ENCODE measurements at places on chromosomes 3 and 15.

DNA sequence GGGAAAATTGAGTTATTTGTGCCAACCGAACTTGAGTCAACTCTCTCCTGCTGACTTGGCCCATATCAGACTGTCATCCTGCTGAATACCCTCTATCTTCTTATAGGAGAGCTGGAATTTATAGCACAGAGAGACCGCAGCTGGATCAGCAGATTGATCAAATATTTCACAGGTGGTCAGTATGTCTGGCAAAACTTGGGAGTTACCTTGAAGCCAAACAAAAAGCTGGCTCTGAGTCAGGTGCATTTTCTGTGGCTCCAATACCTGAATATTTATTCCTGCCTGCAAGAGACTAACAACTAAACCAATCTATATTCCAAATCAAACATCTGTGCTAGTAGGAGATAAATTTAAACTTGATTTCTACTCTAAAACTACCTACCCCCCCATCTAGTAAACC, 752.1 kb upstream of the ALCAM start:
- DNase-seq, result no peak

- no peak for DNase-seq
Measured at GRCh38 chr15:68763063-68763462, 57.6 kb downstream of the ANP32A start.

DNA sequence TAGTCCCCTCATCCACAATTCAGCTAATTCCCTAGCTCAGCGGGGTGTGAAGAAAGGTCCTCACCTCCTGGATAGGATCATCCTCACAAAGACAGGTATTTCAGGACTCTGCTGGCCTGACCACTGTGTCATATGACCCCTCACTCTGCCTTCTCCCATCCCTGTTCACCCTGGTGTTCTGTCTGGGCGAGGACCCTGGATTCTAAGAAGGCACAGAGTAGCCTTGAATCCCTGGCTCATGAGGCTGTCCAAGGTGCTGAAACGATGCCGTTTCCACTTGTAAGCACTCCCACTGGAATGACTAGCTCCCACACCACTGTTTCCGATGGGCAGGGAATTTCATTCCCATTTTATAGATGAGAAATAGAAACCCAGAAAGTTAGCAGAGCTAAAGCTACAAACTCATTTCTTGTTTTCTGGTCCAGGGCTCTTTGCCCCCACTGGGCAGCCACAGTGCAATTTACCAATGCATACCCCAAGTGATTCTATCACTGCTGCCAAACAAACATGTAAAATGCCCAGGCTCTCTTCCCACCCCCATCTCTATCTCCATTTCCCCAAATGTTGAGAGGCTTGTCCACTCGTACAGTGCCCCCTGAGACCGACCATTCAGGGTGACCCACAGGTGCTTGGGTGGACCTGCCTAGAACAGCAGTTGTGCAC, 83.2 kb downstream of the RAB11A start:
- DNase-seq, result no peak

GRCh38 chr15:78193731-78194567, 40.4 kb downstream of the ACSBG1 start:
- no peak for DNase-seq

GRCh38 chr3:127196466-127197299, 3.8 kb downstream of the PRR23E start:
- no peak for DNase-seq

DNA sequence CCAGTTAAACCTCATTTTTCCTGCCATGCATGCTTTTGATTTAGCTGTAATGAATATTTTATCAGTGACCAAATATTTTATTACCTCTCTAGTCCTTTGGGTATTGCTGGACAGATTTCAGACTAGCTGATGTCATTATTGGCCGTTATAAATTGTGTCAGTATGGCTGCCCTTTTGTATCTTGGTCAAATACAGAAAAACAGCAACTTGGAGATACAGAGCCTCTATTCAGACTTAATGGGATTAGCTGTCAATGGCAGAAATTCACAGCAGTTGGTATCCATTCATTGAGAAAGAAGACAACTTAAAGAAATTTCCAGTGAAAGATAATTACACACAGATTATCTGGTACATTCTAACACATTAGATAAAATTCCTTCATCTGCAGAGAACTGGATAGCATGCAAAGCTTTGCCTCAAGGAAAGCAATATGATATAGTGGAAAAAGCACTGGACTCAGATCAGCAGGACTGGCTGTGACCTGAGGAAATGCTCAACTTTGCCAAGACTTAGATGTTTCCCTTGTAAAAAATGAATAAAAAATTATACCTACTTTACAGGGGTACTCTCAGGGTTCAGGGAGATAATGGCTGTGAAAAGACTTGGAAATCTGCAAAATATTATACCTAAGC, 20.8 kb downstream of the COL6A6 start:
- no peak for DNase-seq

DNA sequence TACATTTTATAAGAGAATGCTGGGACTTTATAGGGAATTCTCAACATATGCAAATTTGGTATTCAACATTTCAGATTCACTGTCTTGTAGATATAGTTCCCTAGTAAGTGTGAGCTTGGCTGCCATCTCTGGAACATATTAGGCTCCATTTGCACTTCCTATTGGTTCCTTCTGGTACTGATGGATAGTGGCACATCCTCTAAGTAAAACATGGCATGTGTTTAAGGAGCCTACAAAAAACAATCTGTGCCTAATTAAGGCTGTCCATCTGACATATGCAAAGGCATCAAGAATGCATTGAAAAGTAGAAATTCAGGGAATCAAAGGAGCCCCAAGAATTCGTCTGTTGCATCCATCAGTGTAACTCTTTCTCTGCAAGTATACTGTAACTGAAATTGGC, 344.1 kb downstream of the UNC13C start:
- DNase-seq, result no peak

GRCh38 chr3:161137260-161137659, 32.1 kb upstream of the B3GALNT1 start:
- DNase-seq, result no peak

DNA sequence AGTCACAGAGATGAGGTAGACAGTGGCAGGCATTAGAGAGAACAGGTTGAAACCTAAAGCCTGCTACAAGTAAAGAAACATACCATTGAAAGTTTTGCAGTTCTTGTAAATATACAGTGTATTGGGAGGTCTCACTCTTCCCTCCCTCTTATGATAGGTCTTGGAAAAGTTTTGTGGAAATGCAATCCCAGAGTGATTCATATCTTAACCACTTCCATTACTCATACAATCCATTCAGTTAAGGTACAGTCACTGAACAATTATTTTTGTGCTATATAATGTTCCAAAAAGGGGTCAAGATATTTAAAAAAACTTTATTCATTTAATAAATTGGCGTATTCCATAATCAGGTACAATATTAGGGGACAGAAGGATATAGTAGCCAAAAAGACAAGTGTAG, 737.7 kb upstream of the ALCAM start:
- DNase-seq, result no peak

- DNase-seq, result no peak
Measured at GRCh38 chr3:111616417-111617105, 21.4 kb upstream of the ZBED2 start.

GRCh38 chr15:71225851-71226250, 110.6 kb downstream of the THSD4 start:
- DNase-seq, result no peak

- no peak for DNase-seq
Measured at GRCh38 chr3:126456766-126457388, 18.8 kb downstream of the ZXDC start.

GRCh38 chr3:185401319-185401955, 38.5 kb downstream of the MAP3K13 start:
- no peak for DNase-seq

DNA sequence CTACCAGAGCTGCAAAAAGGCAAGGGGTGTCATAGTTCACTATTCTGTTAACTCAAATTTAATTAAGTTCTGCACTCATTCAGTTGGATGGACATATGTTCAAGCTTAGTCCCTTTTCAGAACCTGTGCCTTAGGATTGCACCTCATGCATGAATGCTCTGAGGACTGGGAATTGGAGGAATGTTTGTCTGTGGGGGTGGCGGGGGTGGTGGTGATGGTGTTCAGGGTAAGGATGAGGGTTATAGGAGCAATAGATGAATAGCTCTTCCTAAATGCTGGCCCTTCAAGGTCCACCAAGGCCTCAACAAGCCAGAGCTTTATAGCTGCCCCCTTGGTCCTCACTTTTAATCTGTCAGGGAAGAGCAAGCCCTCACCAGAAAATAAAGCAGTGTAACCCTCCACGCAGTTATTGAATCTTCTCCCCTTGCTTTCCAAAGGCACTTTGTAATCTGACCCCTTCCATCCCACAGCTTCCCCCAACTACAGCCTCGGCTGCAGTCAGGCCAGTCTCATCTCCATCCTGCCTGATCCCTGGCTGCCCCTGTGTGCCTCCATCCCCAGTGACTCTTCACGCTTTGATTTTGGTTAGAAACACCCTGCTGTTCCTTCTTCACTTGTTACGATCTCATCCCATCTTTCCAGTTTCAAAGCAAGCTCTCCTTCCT, 221.6 kb upstream of the LMCD1 start:
- DNase-seq, result no peak

GRCh38 chr3:184409331-184409926, 29.6 kb downstream of the CHRD start:
- no peak for DNase-seq

GRCh38 chr15:71705151-71705550, 105.2 kb upstream of the NR2E3 start:
- no peak for DNase-seq

DNA sequence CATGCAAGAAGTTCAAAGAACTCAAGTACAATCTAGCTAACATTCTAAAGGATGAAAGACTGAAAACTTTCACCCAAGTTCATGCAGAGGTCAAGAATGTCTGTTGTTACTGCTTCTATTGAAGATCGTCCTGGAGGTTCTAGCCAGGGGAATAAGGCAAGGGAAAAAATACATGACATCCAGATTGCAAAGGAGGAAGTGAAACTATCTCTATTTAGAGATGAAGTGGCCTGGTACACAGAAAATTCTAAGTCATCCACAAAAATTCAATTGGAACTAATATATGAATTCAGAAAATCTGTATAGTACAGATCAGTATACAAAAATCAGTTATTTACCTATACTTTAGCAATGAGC, 693.0 kb downstream of the NR2F2 start:
- DNase-seq, result no peak

GRCh38 chr15:81977464-81977863, 68.4 kb downstream of the MEX3B start:
- no peak for DNase-seq

DNA sequence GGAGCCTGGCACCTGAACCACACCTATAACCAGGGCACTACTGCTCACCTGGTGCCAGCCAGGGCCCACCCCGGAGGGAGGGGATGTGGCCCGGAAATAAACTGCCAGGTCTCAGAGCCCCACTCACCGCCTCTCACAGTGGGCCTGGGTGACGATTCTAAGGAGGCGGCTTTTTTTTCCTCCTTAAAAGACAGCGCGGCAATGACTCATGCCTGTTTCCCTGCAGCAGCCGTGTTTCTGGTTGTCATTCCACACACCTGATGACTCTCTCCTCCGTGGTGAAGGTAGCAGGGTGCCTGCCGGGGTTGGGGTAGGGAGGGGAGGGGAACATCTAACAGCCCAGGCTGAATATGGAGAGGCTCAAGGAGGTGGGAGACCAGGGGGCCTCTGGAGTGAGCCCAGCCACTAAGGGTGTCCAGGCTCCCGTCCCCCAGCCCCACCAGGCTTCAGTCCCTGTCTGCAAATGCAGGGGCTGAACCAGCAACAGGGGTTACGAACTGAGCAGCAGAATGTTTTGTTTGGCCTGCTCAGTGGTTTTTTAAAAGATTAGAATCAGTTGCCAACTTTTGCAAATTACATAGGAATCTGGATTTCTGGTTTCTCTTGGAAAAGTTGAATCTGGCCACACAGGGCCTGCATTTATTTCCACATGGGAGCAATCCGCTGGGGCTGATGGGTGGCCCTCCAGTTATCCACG, 127.3 kb upstream of the LINGO1 start:
- DNase-seq, result no peak

DNA sequence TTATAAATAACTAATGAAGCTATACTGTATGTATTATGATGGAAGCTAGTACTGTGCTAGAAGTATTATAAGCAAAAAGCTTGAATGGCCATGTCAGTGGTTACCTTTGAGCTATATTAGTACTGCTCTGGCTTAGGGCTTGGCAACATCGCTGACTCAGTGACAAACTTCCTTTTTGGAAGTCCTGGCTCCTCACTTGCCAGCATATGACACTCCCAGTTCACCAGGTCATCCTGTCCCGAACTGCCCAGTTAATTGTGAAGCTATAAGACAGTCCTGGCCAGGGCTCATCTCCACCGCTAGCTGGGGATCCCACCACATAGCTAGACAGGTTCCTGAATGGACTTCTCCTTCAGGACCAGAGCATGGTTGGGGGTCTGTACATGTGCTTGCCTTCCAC, 31.9 kb downstream of the RAB8B start:
- no peak for DNase-seq

- DNase-seq, result no peak
Measured at GRCh38 chr3:85979034-85979433, 1011.9 kb downstream of the VGLL3 start.

- DNase-seq, result peak; percentile 64
Measured at GRCh38 chr15:89057506-89058133, 30.6 kb upstream of the ABHD2 start.

GRCh38 chr15:101451846-101452245, 37.7 kb downstream of the PCSK6 start:
- DNase-seq, result no peak

DNA sequence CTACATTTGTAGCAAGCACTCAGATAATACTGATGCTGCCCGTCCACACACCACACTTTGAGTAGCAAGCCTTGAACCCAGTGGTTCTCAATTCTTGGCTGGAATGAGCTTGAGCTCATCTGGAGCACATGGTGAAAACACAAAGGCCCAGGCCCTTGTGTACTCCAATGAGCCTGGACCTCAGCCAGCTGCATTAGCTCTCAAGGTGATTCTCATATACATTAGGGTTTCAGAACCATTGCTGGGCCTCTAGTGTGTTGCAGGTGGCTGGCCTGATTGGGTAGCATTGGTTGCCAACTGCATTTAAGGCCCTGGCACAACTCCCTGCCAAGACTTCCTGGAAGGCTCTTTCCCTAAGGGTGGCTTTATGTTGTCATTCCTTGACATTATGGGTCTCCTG, 23.4 kb upstream of the ZFAND6 start:
- DNase-seq, result no peak

DNA sequence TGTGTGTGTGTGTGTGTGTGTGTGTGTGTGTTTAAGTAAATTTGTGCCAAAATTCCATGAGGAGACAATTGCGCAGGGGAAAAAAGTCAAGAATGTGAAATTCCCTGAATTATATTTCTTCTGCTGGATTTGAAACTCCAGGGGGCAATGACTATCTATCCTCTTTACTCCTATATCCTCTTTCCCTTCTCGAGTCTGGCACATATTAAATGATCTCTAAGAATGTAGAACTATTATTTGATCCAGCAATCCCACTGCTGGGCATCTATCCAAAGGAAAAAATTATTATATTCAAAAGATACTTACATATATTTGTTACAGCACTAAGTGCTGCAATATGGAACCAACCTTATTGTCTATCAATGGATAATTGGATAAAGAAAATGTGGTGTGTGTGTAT, 350.1 kb upstream of the ADAMTS9 start:
- no peak for DNase-seq

All from stimulated activated CD8-positive, alpha-beta memory T cell treated with anti-CD3 and anti-CD28 coated beads, Interleukin-4, amount 100 ng/mL, for 1 hour (primary cell).